ENCODE measurements at places on chromosomes 11 and 22.

DNA sequence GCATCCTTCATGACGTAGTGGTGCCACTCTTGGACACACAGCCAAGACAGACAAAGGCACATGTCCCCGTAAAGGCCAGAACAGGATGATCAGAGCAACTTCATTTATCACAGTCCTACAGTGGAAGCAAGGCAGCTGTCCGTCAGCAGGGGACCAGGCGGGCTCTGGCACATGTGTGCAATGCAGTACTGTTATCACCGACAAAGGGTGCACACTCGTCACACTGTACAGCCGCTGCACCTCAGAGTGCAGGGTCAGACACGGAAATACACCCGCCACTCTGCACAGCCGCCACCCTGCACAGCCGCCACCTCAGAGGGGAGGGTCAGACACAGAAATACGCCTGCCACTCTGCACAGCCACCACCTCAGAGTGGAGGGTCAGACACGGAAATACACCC is 13.4 kb upstream of the IL17REL start:
- no peak for DNase-seq

GRCh38 chr11:123559523-123559955 is 94.9 kb downstream of the SCN3B start:
- no peak for DNase-seq

GRCh38 chr22:48745842-48746788 is 1081.6 kb downstream of the BRD1 start:
- no peak for DNase-seq

- no peak for DNase-seq
Observed at GRCh38 chr11:72630104-72630852, 43.9 kb downstream of the PDE2A start.

DNA sequence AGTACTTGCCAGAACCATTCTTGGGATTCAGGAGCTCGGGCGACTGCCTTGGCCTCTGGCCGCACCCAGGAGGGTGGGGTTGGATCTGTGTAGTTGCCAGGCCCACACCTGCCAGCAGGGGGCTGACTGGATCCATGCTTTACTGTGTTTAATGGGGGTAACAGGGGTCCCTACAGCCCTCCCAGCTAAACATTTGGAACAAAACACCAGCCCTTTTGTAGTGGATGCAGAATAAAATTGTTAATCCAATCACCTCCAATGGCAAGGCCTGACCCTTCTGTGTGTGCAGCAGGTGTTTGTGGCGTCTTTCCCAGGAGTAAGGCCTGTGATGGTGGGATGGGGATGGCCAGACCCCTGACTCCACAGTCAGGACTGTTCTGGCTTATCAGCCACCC is 22.5 kb downstream of the SUN2 start:
- no peak for DNase-seq

DNA sequence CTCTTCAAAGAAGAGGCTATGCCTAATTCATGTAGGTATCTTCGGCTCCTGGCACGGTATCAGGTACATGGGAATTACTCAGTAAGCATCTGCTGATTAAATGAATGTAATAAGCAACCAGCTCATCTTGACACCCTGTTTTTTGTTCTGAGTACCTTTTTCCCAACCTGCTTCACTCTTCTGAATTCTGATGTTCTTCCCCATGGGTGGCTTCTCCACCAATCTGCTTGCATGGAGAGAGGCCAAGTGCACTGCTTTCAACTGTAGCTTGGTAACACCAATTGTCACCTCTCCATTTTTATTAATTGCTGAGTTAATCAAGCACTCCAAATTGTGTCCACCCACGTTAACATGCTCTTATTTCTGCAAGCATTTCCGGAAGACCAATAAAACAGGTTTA is 40.5 kb downstream of the LARGE1 start:
- DNase-seq, result no peak

DNA sequence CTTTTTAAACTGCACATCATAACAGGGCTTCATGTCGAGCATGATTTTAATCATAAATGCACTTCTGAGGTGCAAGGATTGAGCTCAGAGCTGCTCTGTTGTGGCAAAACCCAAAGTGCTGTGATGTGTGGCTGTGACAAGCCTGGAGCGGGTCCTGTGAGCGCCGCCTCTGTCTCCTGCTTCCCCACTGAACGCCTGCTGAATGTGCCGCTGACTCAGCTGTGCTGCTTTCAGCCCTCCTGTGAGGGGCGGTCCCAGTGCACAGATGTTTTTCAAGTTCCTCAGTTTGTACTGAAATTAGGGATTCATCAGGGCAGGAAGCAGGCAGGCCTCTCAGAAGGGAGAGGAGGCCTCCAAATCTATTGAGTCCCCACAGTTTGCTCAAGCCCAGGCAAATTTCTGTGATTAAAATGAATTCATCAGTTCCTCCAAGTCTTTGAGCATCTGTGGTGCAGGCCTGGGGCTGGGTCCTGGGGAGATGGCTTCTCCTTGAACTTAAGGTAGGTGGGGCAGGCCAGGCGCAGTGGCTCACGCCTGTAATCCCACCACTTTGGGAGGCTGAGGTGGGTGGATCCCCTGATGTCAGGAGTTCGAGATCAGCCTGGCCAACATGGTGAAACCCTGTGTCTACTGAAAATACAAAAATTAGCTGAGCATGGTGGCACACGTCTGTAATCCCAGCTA is 3.0 kb upstream of the GTSE1 start:
- DNase-seq, result no peak

GRCh38 chr11:73173755-73174494 is 31.8 kb upstream of the FCHSD2 start:
- DNase-seq, result no peak
